ENCODE measurements at places on chromosomes 2 and 18.

DNA sequence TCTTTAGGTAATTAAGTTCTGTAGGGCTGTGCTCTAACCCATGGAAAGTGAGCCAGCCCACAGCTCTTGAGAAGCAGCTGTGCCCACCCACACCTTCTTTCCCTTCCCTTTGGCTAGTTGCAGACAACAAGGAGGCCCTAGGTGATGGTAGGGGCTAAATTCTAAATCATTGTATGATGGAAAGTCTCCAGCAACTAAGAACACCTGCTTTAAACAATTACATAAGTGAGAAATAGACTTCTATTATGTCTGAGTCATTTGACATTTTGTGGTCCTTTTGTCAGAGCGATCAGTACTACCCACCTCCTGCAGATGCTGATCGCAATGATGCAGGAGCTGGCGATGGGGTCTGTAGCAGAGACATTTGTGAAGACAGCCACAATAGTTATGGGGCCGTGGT lies 79.6 kb downstream of the TEX51 start:
- DNase-seq = no peak

DNA sequence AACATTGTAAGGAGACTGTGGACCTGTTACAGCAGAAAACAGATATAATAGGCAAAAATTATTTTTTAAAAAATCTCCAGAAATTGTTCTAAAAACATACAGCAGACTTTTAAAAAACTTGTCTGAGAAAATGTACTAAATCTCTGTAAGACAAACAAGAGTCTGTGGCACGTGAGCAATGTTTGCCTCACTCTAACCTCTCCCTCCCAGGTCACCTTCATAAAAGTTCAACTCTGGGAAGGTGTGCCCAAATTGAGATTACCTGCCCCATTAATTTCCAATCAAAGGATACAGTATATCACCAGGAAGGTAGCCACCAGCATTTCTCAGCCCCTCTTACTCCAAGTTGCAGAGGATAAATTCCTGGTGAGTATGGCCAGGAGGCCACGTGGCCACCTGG lies 992.7 kb downstream of the TMEM182 start:
- no peak for DNase-seq

DNA sequence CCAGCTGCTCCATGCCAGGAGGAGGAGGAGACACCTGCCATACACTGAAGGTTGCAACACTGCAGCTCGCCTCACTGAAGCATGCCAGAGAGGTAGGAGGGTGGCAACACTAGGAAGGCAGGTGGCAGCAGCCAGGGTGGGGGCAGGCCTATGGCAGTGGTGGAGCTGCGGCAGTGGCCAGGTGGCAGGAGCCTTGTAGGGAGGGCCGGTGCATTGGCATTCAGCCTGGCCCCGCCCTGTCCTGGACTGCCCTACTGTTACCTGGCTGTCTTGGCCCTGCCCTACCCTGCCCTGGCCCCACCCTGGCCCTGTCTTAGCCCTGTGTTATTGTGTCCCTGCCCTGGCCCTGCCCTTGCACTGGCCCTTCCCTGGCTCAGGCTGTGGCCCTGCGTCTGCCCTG lies 7.4 kb upstream of the ANKRD62 start:
- no peak for DNase-seq

GRCh38 chr2:200809506-200810251 lies 2.0 kb upstream of the BZW1 start:
- no peak for DNase-seq

- DNase-seq = no peak
Measured at GRCh38 chr2:98665677-98666076, 57.3 kb downstream of the UNC50 start.

GRCh38 chr18:25423760-25424159 lies 71.8 kb upstream of the ZNF521 start:
- DNase-seq = no peak

DNA sequence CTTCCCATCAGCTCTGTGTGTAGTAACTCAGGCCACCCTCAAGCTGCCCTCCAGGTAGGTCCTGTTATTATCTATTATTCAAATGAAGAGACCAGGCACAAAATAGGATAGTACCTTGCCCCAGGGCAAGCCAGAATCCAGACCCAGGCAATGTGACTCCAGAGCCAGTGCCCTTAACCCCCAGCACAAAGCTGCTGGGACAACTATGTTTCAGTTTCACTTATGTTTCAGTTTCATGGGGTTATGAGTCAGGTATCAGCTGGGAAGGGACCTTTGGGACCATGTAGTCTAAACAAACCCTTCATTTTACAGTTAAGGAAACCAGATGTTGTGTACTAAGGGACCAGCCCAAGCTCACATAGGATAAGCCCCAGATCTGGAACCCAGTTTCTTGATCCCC lies 10.0 kb downstream of the HK2 start:
- no peak for DNase-seq

DNA sequence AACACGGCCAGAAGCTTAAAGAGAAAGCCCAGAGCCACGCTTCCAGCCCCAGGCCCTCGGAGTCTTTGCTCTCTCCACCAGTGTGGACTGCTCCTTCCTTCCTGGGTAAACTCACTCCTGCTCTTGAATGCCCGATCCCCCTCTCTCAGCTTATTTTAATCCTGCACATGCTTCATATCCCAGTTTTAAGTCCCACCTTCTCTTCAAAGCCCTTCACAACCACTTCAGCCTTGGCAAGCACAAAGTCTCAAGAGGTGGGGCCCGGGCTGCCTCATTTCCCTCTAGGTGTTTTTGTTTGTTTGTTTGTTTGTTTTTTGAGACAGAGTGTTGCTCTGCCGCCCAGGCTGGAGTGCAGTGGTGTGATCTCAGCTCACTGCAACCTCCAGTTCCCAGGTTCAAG lies 21.6 kb upstream of the CREG2 start:
- no peak for DNase-seq

DNA sequence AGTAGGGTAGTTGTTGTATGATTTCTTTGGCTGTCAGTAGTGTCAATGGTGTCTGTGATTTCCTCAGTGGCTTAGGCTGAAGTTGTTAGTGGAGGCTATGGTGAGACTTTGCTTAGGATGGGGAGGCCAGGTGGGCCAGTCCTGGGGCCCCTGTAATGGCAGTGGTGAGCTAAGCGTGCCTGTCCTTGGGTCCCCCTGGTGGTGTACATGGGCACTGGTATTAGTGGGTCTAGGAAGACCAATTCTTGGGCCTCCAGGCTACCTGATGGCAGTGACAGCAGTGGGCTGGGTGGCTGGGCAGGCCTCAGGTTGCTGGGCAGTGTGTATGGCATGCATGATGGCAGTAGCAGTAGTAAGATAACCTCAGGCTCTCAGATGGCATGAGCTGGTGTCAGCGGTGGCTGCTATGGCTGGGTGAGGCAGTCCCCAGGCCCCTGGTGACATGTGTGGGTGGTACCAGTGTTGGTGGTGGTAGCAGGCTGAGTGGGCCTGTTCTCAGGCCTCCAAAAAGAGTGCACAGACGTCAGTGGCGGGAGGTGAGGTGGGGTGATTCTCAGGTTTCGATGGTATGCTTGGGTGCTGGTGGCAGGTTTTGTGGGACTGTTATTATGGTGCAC lies 103.2 kb downstream of the KLHL14 start:
- DNase-seq = no peak
